Activated naive CD4-positive, alpha-beta T cell treated with anti-CD3 and anti-CD28 coated beads for 36 hours (primary cell): ENCODE measurements at places on chromosomes 12 and 14. TPM values are rescaled to one million over a fixed set of nuclear protein-coding genes. Genes with fewer than 3 reads are reported as not detected.

DNA sequence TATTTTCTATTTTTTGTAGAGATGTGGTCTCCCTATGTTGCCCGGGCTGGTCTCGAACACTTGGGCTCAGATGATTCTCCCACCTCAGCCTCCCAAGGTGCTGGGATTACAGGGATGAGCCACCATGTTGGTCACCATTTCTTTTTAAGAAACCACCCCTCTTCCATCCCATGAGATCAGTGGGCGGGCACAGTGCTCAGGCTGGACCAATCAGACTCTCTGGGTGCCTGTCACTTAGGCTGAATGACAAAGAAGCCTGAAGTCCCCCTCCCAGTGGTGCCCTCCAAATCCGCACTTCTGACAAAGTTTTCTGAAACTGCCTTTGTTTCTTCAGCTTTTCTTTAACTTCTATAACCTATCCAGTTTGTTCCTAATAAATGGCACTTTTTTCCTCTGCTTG is 48.2 kb downstream of the CALM1 start:
- DNase-seq, result no peak

DNA sequence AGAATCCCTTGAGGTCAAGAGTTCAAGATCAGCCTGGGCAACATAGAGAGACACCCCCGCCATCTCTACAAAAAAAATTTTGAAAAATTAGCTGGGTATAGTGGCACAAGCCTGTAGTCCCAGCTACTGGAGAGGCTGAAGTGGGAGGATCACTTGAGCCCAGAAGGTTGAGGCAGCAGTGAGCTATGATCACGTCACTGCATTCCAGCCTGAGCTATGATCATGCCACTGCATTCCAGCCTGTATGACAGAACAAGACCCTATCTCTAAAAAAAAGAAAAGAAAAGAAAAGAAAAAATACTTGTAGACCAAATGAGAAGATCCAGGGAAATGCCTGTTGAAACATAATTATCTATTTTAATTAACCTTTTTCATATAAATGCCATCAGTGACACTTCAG is 93.8 kb upstream of the MDM1 start:
- no peak for DNase-seq

DNA sequence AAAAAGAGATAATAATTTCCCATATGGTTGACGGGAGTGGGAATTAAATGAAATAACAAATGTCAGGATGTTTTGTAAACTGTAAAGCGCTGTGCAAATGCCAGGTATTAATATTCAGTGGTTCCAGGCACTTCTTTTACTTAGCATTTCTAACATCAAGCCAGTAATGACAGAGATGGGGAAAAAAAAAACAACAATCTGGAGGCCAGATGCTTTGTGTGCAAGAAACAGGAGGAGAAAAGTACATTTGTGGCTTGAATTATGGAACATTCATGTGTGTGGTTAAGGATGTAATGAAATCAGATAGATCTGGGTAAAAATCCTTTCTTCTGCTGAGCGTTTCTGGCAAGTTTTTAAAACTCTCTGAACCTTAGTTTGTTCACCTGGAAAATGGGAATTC is 509.6 kb downstream of the FUT8 start:
- DNase-seq, result no peak

- DNase-seq, result no peak
Observed at GRCh38 chr14:103735022-103735421, 19.4 kb downstream of the ZFYVE21 start.

Gene IL31
- total RNA-seq, result not detected
